Activated gamma-delta T cell (primary cell): ENCODE measurements at places on chromosomes 12 and 14.

- DNase-seq: peak; percentile 24
These were observed 1392.4 kb upstream of the TMEM132C start for GRCh38 chr12:126874427-126875026.

GRCh38 chr12:71602761-71603577 is 60.7 kb downstream of the ZFC3H1 start:
- DNase-seq: no peak

GRCh38 chr12:3091038-3091319 is 13.8 kb downstream of the TSPAN9 start:
- DNase-seq: no peak

DNA sequence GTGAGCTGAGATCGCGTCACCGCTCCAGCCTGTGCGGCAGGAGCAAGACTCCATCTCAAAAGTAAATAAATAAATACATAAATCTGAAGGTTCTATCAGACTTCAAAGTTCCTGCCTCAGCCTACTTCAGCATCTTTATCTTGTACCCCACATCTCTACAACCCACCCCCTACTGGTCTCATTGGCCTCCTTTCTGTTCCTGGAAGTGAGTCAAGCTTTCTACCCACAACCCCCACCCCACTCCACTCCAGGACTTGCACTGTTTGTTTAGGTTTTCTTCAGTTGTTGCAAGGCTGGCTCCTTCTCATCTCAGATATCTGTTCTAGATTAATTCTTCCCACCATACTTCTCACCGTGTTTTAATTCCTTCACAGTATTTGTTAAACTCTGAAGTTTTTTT is 714 bp upstream of the PSMC6 start:
- no peak for DNase-seq

GRCh38 chr12:131222329-131223139 is 268.8 kb downstream of the ADGRD1 start:
- no peak for DNase-seq

DNA sequence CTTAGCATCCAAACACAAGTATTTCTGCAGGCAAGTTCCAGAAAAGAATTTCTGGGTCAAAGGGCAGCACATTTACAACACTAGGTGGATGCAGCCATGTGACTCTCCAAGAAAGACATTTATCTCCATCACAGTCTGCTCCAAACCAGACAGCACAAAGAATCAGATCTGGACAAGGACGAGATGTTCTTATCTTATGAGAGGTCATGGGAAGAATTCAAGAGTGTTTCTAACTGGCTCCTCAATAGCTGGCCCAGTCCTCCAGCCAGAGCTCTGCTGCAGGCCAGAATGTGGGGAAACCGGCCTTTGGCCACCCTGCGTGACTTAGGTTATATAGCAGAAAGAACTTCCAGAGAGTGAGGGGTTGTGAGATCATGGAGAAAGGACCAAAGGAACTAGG is 17.4 kb downstream of the TMEM119 start:
- DNase-seq: no peak

DNA sequence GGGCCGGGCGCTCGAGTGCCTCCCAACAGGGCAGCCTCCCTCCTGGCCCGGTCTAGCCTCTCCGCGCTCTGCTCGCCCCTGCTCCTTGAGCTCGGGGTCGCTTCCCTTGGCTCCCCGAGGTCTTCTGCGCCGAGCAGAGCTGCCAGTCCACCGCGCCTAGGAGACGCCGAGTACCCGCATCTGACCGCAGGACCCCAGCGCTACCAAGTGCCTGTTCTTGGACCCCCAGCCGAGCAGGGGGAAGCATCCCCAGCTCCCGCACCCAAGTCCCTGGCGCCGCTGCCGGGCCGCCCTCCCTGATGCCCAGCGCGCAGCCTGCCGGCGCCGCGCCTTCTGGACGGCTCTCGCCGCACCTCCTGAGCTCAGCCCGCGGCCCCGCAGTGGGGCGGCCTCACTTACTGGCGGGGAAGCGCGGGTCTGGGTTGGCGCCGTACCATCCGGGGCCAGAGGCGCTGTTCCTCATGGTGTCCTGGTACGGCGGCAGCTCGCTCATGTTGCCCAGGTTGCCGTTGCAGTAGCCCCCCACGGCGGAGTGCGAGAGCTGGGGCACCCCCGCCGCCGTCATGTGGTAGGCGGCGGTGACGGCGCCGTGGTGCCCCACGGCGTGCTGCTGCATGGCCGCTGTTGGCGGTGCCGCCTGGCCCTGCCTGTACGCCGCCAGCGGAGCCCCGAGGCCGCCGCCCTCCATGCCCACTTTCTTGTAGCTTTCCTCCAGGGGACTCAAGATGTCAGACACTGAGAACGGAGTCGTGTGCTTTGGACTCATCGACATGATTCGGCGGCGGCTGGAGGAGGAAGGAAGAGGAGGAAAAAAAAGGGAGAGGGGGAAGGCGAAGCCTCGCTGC is 1.2 kb downstream of the NKX2-1 start:
- DNase-seq: no peak

GRCh38 chr12:41058266-41058665 is 129.9 kb upstream of the PDZRN4 start:
- no peak for DNase-seq

- no peak for DNase-seq
These were observed 5.8 kb downstream of the KERA start for GRCh38 chr12:91052026-91052425.

GRCh38 chr12:49661191-49661590 is 37.8 kb downstream of the PRPF40B start:
- no peak for DNase-seq

DNA sequence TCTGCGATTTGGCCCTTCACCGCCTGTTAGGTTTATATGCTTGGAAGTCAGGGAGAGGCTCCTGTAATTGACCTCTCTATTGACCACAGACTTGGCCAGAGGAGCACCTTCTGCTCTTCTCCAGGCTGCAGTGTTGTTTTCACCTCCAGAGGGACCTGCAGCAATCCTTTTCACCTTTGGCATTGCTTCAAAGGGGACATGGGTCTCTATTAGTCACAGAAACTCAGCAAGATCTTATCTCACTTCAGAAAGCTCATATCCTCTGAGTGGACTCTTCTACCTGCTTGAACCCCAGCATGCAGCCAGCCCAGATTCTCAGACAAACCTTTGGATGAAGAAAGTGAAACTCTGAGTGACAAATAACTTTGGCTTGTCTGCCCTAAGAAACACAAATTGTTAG is 339.3 kb downstream of the NRXN3 start:
- DNase-seq: no peak

- peak; percentile 35 for DNase-seq
These were observed 6.2 kb downstream of the AMN start for GRCh38 chr14:102928412-102929240.

GRCh38 chr12:94235848-94236247 is 87.5 kb downstream of the PLXNC1 start:
- no peak for DNase-seq
